H54 (cell line): ENCODE measurements at places on chromosomes 3 and 15.

DNA sequence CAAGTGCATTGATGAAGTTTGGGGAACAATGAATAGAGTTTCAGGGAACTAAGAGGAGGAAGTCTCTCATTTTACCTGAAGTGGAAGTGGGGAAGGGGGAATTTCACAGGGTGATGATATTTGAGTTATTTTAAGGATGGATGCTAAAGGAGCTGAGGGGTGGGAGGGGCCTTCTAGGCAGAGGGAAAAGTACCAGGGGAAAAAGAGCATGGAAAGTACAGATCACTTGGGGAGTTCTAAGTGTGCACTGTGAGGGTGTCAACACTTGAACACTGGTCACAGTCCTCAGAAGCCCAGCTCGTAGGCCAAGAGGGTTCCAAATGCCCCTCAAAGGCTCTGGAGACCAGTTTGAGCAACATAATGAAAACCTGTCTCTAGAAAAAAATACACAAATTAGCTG is 18.2 kb downstream of the LAMP3 start:
- DNase-seq: no peak

- no peak for DNase-seq
These were observed 9.5 kb downstream of the COPS2 start for GRCh38 chr15:49145651-49146609.

DNA sequence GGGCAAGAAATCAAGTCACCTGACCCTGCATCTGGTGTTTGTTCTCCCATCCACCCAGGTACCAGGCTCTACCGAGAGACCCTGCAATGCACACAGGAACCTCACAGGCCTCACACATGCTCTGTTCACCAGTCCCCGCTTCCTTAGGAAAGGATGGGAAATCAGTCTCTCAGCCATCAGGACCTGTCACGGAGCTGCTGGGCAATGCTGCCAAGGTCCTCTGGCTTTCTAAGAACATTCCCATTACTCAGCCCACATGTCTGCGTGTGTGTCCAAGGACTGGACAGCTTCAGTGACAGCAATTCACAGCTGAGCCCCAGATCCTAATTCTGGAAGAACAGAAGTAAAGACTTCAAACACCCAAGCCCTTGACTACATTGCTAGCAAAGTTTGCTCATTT is 6.5 kb upstream of the SRGAP3 start:
- no peak for DNase-seq

- peak; percentile 64 for DNase-seq
These were observed 18.1 kb downstream of the DUSP7 start for GRCh38 chr3:52038227-52038626.

DNA sequence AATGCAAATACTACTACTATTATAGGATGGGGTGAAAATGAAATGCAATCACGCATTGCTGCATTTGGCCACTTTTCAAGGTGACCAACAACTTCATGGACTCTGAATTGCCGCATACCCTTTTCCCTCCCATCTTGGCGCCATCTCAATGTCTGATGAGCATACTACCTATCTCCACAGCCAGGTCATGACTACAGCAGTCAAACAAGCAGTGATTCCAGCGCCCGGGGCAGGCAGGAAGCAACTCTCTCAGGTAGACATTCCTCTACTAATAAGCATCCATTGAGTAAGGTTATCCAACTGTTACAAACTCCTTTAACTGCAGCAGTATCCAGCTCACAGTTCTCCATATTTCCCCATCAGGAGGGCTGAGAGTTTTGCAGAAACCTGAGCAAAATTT is 155.4 kb downstream of the ADAMTS17 start:
- DNase-seq: no peak

GRCh38 chr15:99738021-99738847 is 5.0 kb upstream of the LYSMD4 start:
- no peak for DNase-seq

- no peak for DNase-seq
These were observed 726.6 kb upstream of the NAALADL2 start for GRCh38 chr3:174132421-174133042.

GRCh38 chr3:187327845-187328244 is 36.3 kb upstream of the MASP1 start:
- no peak for DNase-seq

GRCh38 chr3:42102571-42102970 is 11.4 kb downstream of the TRAK1 start:
- DNase-seq: no peak

GRCh38 chr3:59726279-59726678 is 676.5 kb upstream of the CFAP20DC start:
- DNase-seq: no peak

GRCh38 chr3:48896936-48897335 is 1.7 kb downstream of the SLC25A20 start:
- no peak for DNase-seq

DNA sequence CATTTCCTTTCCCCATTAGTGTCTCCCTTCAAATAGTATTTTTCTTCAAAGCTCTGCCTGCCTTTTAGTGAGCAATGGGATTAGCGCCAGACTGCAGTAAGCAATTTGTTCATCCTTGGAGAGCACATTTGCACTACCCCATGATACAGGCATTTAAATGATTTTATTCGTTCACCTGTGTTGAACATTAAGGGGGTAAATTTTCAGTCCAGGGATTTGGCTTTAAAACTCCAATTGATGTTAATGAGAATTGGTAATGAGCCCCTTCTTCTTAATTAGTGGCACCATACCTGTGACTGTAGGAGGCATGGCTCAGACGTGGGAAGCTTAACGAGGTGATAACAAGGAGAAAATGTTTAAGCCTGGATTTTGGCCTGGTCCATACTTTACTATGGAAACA is 161.4 kb upstream of the NANOGP8 start:
- no peak for DNase-seq

- DNase-seq: no peak
These were observed 147.0 kb upstream of the LRRFIP2 start for GRCh38 chr3:37321377-37321781.

DNA sequence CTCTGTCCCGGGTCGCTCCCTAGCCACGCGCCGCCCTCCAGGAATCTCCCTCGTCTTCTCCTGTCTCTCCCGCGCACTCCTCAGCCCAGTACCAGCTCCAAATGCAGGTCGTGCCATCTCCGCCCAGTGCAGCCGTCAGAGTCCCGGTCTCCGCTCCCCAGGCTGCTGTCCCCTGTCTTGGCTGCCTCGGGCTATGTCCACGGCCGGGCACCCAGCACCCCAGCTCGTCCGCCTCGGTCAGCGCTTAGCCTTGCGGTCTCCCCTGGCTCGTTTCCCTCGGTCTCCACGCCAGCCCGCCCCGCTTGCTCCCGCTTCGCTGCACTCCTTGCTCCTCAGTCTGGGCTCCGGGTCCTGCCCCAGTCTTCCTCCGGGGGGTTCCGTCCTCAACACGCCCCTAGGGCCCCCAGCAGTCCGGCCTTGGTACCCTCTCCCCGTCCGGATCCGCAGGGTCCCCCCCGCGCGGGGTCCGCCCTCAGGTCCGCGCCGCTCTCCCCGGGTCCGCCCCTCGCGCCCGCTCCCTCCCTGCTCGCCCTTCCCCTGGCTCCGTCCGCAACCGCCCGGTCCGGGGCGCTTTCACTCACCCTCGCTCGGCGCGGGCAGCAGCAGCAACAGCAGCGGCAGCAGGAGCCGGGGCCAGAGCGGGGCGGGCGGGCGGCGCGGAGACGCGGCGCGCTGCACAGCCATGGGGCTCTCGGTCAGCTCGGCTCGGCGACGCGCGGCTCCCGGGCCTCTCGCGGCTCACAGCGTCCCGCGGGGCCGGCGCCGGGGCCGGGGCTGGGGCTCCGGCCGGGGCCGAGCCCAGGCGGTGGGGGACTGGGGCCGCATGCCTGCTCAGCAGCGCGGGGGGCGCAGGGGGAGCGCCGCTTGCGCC is 462 bp downstream of the IGDCC3 start:
- no peak for DNase-seq

DNA sequence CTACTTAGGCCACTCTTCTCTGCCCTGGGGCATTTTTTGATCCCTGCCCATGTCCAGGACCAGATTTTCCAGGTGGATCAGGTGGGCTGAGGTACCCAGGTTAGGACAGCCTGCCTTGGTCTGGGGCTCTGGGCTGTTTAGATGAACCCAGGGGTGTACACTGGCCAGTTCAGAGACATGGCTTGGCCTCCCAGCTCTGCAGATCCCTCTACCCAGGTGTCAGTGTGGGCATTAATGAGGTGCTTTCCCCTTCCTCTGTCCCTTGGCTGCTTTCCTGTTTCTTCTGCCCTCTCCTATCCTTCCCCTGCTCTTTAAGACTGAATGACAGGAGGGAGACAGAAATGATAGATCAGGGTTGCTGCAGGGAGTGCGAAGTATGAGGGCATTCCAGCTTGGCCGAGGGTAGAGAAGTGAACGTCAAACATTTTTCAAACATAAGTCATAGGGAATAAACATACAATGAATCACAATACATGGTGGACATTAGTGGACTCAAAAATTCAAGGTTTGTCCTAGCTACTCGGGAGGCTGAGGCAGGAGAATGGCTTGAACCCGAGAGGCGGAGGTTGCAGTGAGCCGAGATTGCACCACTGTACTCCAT is 30.5 kb downstream of the RTP1 start:
- DNase-seq: peak; percentile 83

GRCh38 chr3:124177071-124177470 is 185.1 kb upstream of the ROPN1 start:
- DNase-seq: no peak

- DNase-seq: no peak
These were observed 97.1 kb downstream of the CD47 start for GRCh38 chr3:107993771-107994170.

DNA sequence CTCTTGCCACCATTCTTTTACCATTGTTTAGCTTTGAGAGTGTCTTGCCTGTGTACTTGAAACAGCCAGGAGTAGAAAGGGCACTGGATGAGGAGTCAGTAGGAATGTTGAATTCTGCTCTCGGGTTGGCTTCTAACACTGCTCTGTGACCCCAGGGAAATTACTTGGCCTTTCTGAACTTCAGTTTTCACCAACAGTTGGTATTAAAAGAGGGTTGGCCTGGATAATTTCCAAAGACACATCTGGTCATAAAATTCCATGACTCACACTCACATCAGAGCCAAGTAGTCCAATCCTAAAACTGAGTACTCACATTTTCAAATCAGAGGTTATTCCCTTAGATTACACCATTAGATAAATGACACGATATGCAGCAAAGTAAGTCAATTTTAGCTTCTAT is 141.6 kb downstream of the ECT2 start:
- DNase-seq: no peak

DNA sequence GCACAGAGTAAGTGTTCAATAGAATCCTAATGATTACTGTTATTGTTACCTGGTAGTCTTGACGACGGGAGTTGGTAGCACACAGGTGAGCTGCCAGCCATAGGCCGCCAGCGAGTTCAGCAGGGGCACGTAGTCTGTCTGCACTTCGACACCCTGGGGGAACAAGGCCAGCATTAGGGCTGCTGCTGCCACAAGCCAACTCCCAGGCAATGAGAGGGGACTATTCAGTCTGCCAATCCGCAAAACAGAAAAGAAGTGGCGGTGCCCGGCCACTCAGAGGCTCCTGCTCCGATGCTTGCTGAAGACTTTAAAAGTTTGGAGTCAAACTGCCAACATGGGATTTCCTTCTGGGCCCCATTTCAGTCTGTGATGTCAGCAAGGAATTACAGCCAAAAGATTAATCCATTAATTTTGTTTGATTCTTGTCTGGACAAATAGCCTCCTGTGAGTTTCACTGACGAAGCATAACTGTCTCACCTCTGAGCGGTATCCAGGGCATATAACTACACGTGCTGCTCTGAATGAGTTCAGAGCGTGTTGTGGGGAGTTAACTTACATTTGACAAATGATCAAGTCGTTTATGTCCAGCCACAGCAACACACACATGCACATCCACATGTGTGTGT is 61.8 kb downstream of the OXNAD1 start:
- DNase-seq: no peak

- DNase-seq: no peak
These were observed 194.5 kb downstream of the CPNE4 start for GRCh38 chr3:131840156-131840797.

DNA sequence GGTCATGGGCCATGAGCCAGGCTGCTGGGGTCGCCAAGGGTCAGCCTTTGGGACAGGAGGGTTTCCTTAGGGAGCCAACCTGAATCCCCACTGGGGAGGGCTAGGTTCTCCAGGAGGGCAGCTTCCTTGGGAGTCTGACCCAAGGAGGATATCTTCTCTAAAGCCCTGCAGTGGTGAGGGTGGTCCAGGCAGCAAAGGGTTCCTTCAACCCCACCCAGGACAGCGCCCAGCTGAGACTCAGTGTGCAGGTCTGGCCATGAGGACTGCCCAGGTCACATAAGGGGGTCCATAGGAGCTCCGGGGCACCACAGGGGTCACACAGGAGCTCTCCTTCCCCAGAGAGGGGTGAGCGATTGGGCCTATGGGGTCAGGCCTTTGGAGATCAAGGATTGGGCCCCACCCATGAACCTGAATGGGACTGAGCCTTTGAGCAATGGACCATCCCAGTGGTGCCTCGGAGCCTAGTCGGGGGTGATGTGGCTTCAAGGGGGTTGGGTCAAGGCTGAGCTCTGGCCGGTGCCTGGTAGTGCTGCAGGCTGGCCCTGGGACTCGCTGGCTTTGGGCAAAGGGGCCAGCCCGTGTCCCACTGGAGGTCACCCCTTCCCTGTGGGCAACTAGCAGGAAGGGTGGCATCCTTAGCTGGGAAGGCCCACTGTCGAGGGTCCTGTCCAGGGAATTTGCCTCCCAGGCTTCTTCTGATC is 216.5 kb downstream of the SNRPN start:
- DNase-seq: no peak

- no peak for DNase-seq
These were observed 80.7 kb downstream of the MBNL1 start for GRCh38 chr3:152349392-152349791.

- DNase-seq: no peak
These were observed 41.8 kb upstream of the GAP43 start for GRCh38 chr3:115581362-115582135.

DNA sequence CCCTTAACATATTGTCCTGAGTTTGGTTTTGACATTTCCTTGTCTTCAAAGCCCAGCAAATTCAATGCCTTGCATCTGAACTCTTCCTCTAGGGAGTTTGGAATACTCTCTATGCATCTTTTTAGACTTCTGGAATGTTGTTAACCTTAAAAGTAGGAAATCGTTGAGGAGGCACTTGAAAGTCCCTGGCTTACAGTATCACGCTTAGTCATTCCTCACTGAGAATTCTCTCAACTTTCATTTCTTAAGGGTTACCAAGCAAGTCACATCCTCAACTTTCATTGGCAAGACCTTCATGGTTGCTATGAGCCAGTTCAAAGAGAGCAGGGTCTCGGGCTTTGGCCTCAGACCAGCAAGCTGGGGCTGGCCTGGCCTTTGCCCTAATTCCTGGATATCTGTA is 89.9 kb downstream of the ASB7 start:
- DNase-seq: no peak

DNA sequence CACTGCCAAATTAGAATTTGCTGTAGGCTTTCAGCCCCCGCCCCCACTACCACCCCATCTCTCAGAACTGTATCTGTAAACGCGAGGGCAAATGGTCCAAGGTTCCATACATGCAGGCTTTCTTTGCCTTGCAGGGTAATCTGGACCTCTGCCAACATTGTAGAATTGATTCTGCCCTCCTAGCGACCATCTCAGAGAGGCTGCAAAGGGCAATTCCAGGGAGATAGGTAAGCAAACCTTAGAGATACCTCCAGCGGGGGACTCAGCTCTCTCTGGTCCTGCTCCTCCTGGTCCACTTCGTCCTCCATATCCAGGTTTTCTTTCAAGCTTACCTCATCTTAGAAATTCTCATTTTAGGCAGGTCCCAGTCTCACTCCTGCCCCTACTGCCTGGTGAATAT is 64.4 kb downstream of the SLMAP start:
- DNase-seq: no peak

GRCh38 chr3:142963234-142963515 is 299 bp downstream of the PAQR9 start:
- no peak for DNase-seq

GRCh38 chr15:46543626-46544025 is 908.8 kb downstream of the SQOR start:
- DNase-seq: no peak

GRCh38 chr15:52517014-52517413 is 11.7 kb downstream of the MYO5A start:
- no peak for DNase-seq
